Osteocyte (in vitro differentiated cells): ENCODE measurements at places on chromosomes 1 and 21. TPM values are rescaled to one million over a fixed set of nuclear protein-coding genes. Genes with fewer than 3 reads are reported as not detected.

The GBP1 gene
- total RNA-seq = 24.4 and 26.3 TPM in 2 replicates

The SLC26A9 gene
- not detected in 2 replicates for total RNA-seq

The TEDDM1 gene
- not detected in 2 replicates for total RNA-seq

The MIXL1 gene
- 0.18 TPM in 1 of 2 replicates, not detected in the other for total RNA-seq

The FCRL4 gene
- total RNA-seq = not detected in 2 replicates

The GIPC2 gene
- total RNA-seq = 0.08 TPM in 2 replicates

The GPR153 gene
- total RNA-seq = 4.2 and 4.4 TPM in 2 replicates

The PPIAL4G gene
- not detected in 2 replicates for total RNA-seq

The MATN1 gene
- total RNA-seq = 0.39 and 0.99 TPM in 2 replicates

DNA sequence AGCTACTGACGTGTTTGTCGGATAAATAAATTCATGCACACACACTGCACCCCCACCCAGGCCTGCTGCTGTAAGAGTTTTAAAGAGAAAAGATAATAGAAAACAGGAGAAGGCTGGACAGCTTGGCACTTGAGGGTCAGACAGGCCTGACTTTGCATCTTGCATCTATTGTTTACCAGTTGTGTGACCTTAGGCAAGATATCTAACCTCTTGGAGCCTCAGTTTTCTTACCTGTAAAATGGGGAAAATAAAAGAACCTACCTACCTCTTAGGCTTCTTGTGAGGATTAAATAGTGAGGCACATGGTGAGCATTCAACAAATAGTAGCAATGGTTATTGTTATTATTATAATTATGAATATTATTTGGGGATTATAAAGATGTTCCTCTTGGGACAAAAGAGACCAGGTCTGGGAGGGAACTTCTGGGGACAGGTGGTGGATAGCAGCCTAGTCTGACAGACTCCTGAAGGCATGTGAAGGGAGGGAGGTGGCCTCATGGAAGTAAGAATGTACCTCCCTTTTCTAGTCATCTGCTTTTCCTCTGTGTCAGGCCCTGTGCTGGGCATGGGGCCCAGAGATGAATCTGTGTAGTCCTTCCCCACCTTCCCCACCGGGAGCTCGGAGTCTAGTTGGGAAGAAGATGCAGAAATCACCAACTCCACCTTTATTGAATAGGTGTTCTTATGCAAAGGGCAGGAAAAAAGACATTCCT is 18.3 kb upstream of the EPB41 start:
- DNase-seq = no peak

DNA sequence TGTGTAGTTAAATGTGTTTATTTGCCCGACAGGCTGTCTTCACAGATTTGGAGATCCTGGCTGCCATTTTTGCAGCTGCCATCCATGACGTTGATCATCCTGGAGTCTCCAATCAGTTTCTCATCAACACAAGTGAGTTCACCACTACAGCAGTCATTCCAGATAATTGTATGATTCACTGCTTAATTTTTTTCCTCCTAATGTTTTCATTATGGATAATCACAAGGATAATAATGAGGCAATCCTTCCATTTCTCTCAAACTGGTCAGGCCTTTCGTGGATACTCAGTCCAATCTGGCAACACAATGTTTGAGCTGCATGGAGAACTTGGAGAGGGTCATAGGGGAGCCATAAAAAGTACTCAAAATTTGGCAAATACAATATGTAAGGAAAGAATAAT is 168.3 kb upstream of the SGIP1 start:
- DNase-seq = no peak

- no peak for DNase-seq
Measured at GRCh38 chr1:231743966-231744365, 117.4 kb downstream of the DISC1 start.

DNA sequence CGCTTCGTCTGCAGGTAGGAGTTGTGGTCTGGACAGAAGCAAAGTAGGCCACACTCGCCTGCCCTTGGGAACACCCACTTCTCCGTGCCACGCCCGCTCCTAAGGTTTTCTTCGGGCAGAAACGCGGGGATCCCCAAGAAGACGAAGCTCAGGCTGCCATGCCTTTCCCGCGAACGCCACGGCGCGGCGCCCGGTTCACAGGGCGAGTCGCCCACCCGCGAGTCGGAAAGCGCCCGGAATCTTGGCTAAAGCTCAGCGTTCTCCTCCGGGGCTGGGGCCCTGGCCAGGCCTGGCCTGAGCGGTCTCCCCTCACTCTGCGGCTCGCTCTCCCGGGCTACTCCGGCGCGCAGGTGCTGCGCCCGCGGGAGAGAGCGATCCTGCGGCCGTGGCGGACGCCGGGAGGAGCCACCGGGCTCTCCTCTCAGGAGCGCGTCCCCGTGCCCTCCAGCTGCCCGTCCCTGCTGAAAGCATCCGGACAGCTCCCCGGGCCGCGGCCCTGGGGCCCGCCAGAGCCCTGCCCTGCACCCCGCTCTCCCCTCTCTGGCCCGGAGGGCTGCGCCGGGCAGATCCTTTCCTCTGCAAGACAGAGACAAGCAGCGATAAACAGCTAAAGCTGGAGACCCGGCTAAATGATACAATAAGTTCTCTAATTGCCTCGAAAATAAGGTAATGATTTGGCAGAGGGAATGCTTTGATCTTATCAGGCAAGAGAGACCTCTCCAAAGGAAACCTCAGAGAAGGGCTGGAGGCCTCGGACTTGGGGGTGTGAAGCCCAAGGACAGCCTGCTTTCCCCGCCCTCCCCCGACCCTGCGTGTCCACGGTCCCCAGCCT is 6.7 kb upstream of the WNT2B start:
- peak; percentile 91 for DNase-seq
